AG08395 (cell line): ENCODE measurements at places on chromosomes 2 and 18.

- no peak for DNase-seq
Observed at GRCh38 chr18:23137788-23138216, 2.5 kb downstream of the CABLES1 start.

DNA sequence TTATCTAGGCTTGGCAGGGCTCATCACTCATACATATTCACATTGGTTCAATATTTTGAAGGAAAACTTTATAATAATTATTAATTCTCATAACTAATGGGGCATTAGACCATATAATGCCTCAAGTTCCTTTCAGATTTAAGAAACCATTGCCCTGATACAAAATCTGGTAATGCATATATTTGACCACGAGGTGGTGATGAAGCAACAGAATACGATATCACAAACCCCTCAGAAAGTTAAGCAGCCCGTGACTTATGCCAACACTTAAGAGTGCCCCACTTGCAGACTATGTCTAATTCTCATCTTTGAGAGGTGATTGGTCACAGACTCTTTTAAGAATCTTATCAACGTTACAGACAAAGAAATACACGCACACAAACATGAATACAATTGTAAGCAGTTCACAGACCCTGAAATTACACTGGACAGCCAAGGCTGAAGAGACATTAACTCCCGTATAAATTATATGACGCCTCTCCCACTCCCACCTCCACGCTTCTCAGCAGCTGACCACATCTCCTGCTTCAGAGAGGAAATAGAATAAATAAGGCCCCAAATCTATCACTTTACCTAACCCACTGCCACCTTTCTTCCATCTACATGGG is 20.7 kb upstream of the DNAH6 start:
- peak; percentile 57 for DNase-seq

DNA sequence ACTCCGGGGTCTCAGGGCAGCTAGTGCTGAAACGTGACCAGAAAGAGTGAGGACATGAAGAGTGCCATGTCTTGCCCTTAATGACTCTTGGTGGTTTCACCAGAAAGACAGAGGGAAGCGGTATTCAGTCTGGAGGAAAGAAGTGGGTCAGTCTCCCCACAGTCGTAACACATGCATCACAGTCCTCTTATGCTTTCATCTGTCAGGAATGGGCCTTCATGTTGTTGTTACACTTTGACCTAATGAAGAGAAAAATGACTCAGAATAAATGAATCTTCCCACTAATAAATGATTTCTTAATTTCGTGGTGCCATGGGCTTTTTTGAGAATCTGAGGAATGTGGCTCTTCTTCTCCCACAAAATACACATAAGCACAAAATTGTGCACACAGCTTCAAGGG is 103.2 kb downstream of the SLC8A1 start:
- DNase-seq, result peak; percentile 63

GRCh38 chr2:34401186-34401585 is 802.1 kb upstream of the FAM98A start:
- no peak for DNase-seq

DNA sequence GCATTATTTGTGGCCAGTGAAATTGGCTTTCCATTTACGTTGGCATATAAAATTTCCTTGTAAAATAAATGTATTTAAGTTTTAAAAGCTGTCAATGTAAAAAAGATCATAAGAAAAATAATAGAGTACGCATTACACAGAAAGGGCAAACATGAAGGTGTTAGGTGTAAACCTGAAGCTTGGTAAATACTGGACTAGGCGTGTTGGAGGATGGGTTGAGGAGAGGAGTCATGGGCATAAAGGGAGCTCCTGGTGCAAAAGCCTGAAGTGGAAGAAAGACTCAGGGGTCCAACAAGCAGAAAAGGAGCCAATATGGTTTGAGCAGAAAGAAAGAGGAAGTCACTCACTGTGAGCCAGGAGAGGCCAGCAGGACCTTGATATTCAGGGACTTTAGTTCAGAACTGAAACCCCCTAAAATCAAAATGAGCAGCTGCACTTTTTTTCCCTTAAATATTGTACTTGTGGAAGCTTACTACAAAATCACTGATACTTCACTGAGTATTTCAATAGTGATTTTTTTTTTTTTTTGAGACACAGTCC is 24.4 kb downstream of the SP5 start:
- no peak for DNase-seq

GRCh38 chr2:206736935-206737334 is 18.7 kb upstream of the DYTN start:
- DNase-seq, result no peak

GRCh38 chr2:163734881-163735684 is 725 bp downstream of the FIGN start:
- no peak for DNase-seq

GRCh38 chr18:3481696-3482210 is 31.8 kb downstream of the TGIF1 start:
- DNase-seq, result peak; percentile 47

DNA sequence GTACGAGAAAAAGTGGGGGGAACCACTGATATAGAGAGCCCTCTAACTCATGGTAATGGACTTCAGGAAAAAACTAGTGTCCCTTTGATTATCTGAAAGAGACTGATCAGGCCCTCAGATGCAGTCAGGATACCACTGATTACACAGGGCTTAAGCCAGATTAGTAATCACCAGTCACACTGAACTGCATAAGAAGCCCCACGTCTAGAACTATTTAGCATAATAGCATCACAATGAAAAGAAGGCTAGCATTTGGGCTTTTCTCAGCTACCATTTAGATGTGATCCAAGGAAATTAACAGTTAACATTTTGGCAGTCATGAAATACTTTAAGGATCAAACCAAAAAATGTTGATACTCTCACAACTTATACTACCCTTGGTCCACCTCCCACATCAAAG is 813.1 kb upstream of the POU3F3 start:
- DNase-seq, result no peak
